ENCODE measurements at places on chromosomes 2 and 18. TPM values are rescaled to one million over a fixed set of nuclear protein-coding genes. Genes with fewer than 3 reads are reported as not detected.
A peak's percentile ranks its signal among the peaks of the same experiment; 100 is the strongest.

DNA sequence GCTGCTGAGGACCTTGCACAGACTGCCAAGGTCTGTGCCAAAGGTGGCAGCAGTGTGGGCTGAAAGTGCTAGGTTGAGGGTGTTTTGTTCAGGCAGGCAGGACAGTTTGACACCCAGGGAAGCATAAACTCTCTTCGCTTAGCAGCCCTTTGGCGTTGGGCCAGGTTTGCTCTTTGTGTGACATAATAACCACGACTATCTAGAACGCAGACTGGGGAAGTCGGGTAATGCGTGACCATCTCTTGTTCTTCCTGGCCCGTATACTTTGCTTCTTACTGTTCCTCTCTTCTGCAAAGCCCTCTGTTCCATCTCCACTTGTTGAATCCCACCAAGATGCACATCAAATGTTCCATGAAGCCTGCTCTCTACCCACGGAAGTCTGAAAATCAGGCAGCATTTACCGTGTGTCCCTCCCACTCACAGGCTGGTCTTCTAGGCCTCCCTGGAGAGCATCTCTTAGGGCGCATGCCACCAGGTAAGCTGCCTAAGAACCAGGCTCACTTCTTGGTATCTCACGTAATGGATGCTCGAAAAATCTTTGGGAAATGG is 96.7 kb upstream of the LMAN1 start:
- peak; percentile 40 for DNase-seq

- DNase-seq = no peak
These were observed 21.6 kb upstream of the GPR55 start for GRCh38 chr2:230946429-230947234.

DNA sequence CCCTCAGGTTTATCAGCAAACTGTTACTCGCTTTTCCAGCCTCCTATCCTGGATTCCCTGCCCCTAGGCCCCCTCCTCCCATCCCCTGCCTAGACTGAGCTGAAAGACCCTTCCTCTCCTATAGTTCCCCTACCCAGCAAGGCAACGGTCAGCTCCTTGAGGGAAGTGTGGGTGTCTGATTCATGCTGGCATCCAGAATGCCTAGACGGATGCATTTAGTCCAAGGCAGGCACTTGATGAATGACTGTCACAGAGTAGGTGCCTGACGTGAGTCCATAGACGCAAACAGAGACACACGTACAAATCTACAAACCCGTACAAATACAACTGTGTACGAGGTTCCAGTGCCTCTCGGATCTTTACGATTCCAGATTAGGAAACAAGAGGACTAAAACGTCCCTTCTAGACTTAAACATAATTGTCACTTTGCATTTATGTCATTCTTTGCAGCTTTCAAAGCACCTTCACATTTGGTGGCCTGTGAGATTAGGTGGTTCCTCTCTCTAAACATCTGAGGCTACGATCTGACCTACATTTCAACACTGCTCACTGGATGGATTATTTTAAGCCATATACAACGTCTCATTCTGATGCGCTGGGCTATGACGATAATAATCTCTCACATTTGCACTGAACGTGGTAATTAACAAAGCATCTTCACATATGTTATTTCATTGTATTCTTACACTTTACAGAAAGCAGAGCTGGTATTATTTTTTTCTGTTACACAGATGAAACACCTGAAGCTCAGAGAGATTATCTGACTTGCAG is 36.7 kb downstream of the DNMT3A start:
- no peak for DNase-seq

PIEZO2 gene
- total RNA-seq = 0.83 TPM

DNA sequence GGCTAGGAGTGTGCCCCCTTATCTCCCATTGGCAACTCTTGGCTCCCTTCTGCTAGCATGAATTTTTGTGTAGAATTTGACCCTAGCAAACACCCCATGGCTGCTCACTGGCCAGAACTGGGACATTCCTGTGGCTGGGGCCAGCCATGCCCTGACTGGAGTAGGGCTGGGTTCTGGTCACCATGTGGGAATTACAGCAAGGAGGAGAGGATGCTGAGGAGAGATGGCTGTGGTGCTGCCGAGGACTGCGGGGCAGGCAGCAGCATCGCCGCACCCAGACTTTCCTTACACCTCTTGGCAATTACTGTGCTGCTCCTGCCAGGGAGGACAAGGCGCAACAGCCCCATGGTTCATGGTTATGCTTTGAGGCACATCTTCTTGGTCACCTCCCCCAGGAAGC is 12.7 kb downstream of the KCNF1 start:
- no peak for DNase-seq

TMEM37 gene
- 4.7 TPM for total RNA-seq

Measured in heart right ventricle (tissue), 16 donors.